Germinal center (tissue), 1 donor: ENCODE measurements at places on chromosomes 6 and 20.

DNA sequence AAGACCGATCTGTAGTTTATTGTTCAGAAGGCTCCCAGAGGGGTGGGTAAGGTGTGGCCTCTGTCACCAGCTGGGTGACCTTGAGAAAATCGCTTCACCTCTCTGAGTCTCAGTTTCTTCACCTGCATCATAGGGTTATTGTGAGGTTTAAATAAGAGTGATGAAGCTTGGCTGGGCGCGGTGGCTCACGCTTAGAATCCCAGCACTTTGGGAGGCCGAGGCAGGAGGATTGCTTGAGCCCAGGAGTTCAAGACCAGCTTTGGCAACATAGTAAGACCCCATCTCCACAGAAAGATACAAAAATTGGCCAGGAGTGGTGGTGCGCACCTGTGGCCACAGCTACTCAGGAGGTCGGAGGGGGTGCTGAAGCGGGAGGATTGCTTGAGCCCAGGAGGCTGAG, 36.0 kb downstream of the VSTM2L start:
- no peak for DNase-seq

DNA sequence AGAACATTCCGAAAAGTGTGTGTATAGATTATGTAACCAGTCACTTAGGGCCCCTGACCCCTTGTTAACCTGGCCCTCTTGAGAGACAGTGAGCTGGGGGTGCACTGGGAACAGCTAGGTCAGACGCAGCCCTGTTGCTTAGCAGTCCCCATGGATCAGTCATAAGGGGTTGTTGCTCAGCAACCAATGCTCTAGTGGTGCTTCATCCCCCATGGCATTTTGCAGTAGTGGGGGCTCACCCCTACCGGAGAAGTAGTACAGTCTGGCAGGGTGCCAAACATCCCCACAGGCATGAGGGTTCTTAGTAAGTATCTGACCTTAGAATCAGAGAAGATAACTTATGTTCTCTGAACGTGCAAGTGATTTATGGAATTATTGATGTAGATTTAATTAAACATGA, 12.3 kb downstream of the PKIB start:
- no peak for DNase-seq

- no peak for DNase-seq
Observed at GRCh38 chr6:117627533-117627932, 25.2 kb upstream of the GOPC start.

GRCh38 chr6:15152700-15153099, 93.2 kb upstream of the JARID2 start:
- DNase-seq = no peak

DNA sequence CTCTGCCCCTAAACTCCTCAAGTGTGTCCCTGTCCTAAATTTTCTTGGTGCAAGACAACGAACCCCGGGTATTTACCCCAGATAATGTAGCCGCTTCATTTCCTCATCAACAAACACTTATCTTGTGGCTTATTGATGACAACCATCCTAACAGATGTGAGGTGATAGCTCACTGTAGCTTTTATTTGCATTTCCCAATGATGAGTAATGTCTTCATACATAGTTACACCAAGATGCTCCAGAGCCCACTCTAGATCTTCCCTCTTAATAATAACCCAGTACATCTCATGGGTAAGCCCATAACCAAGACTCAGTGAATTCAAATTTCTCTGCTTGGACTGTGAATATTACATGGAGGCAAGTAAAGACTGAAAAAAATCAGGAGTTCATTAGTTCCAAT, 48.2 kb upstream of the BEND6 start:
- DNase-seq = no peak

GRCh38 chr20:49612127-49612738, 44.3 kb upstream of the PTGIS start:
- no peak for DNase-seq

GRCh38 chr6:168181876-168182275, 102.9 kb upstream of the FRMD1 start:
- no peak for DNase-seq

DNA sequence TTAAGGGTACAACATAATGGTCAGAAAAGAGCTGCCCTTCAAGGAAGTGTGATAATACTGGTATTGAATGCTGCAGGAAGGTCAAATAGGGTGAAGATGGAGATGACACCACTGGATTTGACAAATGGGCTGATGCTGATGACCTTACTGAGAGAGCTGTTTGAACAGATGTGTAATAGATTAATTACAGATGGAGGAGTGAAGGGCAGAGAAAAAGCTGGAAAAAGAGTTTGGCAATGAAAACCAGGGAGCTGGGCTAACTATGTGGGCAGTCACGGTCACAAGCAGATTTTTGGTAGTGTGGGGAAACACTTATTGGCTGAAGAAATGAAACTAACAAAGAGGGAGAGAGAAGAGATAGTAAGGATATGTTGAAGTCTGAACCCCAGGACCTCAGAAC, 83.6 kb upstream of the ENPP5 start:
- DNase-seq = no peak

GRCh38 chr6:142725024-142725770, 219.8 kb downstream of the HIVEP2 start:
- DNase-seq = no peak

GRCh38 chr6:25007269-25007699, 71.5 kb upstream of the RIPOR2 start:
- DNase-seq = no peak

GRCh38 chr20:59818911-59819310, 114.5 kb downstream of the SYCP2 start:
- no peak for DNase-seq

- no peak for DNase-seq
Observed at GRCh38 chr6:108942556-108943492, 94.6 kb downstream of the ARMC2 start.

DNA sequence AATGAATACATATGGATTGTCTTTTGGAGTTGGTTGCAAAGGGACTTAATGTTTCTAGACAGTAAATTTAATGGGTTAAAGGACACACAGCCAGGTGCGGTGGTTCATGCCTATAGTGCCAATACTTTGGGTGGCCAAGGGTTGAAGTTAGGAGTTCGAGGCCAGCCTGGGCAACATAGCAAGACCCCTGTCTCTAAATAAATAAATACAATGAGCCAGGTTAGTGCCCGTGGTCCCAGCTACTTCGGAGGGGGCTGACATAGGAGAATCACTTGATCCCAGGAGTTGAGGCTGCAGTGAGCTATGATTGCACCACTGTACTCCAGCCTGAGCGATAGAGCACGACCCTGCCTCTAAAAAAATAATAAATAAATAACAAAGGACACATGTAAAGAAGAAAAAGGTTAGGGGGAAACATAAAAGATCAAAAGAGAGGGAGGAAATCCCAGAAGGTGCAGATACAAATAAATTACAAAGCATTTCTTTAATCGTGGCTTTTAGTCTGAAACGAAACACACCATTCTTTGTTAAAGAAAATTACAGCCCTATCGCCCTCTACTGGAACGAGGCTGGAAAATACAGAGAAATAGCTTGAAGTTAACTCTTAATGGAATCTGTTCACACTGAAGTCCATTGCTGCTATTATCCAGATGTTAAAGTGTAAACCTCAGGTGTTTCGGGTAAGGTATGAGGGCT, 42.6 kb upstream of the SCML4 start:
- DNase-seq = peak; percentile 31

GRCh38 chr6:65064844-65065243, 642.2 kb downstream of the EYS start:
- DNase-seq = no peak
